AG04449 (cell line): ENCODE measurements at places on chromosomes 12 and 14.

- no peak for DNase-seq
These were observed 275.2 kb upstream of the FLRT2 start for GRCh38 chr14:85254711-85255110.

DNA sequence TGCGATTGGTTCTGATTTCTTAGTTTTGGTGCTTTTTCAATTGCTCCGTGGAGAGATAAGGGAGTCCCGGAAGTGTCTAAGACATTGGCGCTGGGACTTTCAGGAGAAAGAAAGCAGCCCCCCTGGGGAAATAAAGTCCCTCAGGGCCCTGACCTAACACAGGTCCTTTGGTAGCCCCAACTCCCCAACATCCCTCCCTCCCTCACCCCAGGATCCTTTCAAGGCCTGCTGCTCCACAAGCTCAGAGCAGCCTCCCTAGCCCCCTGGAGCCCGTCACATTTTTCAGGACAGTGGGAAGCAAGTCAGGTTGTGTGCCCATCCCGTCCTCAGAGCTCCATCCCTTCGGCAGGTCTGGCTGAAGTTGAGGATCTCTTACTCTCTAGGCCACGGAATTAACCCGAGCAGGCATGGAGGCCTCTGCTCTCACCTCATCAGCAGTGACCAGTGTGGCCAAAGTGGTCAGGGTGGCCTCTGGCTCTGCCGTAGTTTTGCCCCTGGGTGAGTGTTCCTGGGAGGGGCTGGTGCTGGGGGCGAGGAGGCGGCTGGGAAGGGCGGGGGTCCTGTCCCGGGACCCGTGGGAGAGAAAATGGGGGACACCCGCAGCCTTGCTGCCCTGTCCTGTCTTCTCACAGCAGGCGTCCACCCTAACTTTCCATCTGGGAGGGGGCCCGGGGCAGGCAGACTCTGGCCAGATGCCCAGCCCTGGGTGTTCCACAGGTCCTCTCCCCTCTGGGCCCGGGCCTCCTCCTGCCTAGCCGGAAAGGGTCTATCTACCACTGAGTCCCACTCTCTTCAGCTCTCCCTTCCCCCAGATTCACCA lies 950 bp downstream of the IFI27 start:
- DNase-seq, result no peak

DNA sequence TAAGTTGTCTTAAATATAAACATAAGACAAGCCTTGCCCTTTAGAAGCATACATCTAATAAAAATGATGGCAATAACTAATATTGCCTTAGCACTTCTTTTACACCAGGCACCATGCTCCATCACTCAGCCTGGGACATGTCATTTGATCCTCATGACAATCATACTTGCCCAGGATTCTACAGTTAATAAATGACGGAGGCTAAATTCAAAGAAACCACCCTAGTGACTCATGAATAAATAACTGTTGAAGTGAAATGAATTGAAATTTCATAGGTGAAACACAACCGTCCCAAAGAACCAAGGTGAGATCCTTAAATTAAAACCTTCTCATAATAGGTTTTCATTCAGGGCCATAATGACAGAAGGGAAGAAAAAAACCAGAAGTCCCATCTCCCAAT lies 89.5 kb downstream of the GRIN2B start:
- DNase-seq, result no peak

GRCh38 chr12:69602954-69603353 lies 7.8 kb downstream of the LRRC10 start:
- no peak for DNase-seq

DNA sequence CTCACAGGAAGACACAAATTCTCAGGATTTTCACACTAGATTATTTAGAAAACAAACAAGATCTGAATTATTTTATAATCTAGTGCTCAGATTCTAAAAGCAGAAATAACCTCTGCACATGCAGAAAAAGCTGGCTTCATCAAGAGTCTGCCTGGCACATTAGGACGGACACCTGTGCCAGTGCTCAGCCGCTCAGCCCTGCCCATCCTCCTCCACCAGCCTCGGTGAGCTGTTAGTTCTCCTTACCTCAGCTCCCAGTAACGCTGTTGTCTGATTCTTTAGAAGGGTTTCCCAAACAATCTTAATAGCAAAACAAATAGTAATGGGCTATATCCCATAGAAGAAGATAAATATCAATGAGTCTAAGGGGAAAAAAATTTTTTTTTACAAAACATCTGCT lies 27.7 kb downstream of the DUSP16 start:
- DNase-seq, result no peak

GRCh38 chr12:131061041-131061806 lies 107.5 kb downstream of the ADGRD1 start:
- DNase-seq, result no peak

- peak; percentile 65 for DNase-seq
These were observed 126.7 kb downstream of the EPS8 start for GRCh38 chr12:15662303-15662980.

GRCh38 chr12:90404071-90404470 lies 550.9 kb downstream of the CCER1 start:
- DNase-seq, result no peak

DNA sequence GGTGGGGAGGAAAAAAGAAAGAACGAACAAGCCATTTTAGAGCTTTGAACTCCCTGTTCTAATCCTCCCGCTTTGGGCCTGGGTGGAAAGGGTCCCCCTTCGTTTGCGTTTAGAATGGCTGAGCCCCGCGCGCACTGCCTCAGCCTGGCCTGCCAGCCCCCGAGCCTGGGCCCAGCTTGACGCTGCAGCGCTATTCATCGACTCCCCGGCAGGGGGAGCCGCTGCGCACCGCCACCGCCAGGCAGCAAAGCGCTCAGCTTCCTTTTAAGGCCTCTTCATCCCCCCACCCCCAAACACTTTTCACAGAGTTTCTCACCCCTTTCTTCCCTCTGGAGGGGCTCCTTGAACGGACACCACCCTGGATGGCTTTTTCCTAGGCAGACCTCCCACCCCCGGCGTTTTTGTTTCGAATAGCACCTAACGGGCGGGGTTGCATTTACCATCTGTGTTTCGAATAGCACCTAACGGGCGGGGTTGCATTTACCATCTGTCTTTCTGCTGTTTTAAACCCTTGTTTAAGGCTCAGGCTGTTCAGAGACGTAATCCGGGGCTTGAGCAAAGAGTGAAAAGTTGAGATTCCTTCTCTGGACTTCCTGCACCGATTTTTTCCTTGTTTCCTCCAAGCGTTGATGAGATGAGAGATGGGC lies 56.4 kb upstream of the PIWIL1 start:
- no peak for DNase-seq

- no peak for DNase-seq
These were observed 6.9 kb downstream of the MTA1 start for GRCh38 chr14:105426416-105427130.
